ENCODE measurements at places on chromosomes 11 and 22.

- no peak for DNase-seq
Measured at GRCh38 chr22:39873965-39874364, 19.6 kb downstream of the ENTHD1 start.

GRCh38 chr11:103842795-103843194 is 193.6 kb upstream of the DDI1 start:
- DNase-seq = no peak

- no peak for DNase-seq
Measured at GRCh38 chr11:18332891-18333290, 10.5 kb downstream of the GTF2H1 start.

DNA sequence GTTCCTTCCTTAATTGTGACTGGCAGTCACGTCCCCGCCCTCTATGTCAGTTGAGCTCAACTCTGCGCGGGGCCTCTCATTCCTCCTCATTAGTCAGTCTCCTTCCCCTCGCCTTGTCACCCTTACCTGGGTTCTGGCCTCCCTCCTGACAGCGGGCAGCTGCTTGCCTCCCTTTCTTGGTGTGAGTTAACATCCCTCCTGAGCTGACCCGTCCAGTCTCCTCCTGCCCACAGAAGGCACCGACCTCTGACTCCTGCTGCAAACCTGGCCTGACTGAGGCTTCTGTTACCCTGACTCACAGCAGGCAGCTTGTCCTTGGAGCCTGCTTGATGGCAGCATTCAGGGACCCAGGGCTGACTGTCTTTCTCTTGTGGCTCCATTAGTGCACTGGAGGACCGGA is 45.2 kb downstream of the GRIK4 start:
- no peak for DNase-seq

DNA sequence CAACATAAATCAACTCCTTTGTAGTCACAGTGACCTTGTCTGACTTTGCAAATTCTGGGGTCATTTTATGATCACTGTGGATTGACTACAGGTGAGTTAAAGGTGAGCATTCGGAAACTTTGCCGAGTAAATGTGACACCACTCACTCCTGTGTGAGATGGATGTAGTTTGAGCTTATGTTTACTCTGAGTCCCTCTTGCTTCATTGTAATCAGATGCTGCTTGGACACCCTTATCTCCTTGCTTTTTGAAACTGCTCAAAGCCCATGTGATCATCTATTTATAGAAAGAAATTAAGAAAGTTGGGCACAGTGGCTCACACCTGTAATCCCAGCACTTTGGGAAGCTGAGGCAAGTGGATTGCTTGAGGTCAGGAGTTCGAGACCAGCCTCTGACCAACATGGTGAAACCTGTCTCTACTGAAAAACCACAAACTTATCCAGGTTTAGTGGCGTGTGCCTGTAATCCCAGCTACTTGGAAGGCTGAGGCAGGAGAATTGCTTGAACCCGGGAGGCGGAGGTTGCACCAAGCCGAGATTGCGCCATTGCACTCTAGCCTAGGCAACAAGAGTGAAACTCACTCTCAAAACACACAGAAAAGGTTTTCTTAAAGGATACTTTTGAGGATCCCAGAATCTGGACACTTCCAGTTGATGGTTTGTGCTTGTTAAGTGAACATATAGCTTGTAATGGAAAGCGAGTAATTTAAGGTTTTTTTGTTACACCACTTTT is 7.2 kb downstream of the FAM118A start:
- no peak for DNase-seq

GRCh38 chr11:78228467-78228866 is 39.7 kb downstream of the USP35 start:
- DNase-seq = peak; percentile 68

DNA sequence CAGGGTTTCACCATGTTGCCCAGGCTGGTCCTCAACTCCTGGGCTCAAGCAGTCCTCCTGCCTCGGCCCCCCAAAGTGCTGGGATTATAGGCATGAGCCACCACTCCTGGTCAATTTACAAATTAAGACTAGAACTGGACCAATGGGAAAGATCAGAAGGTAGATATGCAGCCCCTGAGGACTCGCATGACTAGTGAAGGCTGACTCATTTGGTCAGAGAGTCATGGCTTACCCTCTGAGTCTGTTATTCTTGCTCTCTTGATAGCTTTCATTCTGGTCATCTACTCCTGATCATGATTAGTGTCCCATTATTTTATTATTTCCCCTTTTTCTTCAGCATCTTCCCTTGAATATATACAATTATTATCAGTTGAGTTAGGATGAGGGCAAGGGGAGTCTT is 2.7 kb upstream of the LDHAL6A start:
- DNase-seq = no peak

GRCh38 chr11:47886096-47886495 is 37.9 kb upstream of the NUP160 start:
- DNase-seq = no peak

- DNase-seq = no peak
Measured at GRCh38 chr11:16605389-16605893, 133.0 kb upstream of the C11orf58 start.

DNA sequence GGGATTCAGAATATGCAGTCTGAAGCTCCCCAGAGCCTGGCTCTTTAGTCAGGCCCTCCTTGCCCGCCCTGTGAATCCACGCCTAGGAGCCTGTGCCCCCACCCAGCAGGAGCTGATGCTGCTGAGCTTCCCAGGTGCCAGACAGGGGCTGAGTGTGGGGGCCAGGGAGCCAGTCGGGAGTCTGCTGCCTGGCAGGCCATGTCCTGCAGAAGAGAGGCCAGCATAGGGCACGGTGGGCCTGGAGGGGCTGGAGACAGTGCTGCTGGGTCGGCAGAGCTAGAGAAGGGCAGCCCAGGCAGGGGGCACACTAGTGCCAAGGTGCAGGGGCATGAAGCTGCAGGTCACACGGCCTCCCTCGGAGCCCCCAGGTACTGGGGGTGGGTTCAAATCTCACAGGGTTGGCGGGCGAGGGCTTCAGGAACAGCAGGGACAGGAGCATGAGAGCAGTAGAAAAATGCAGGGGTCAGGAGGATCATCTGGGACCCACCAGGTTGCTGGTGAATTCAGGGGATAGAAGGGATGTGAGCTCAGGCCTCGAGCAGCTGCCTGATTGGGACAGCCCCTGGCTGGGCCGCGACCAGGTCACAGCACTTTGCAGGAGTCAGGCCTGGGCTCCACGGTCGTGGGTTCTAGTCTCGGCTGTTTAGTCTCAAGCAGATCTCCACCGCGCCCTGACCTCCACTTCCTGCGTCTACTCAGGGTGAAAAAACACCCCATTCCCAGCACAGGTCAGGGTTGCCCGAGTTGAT is 4.1 kb upstream of the SEPTIN5 start:
- no peak for DNase-seq

- no peak for DNase-seq
Measured at GRCh38 chr11:3129181-3129590, 35.9 kb downstream of the OSBPL5 start.

- no peak for DNase-seq
Measured at GRCh38 chr11:72429626-72430025, 4.7 kb downstream of the CLPB start.

GRCh38 chr22:42872821-42873220 is 15.7 kb upstream of the ARFGAP3 start:
- no peak for DNase-seq

GRCh38 chr22:37951305-37951704 is 2.1 kb downstream of the C22orf23 start:
- no peak for DNase-seq

DNA sequence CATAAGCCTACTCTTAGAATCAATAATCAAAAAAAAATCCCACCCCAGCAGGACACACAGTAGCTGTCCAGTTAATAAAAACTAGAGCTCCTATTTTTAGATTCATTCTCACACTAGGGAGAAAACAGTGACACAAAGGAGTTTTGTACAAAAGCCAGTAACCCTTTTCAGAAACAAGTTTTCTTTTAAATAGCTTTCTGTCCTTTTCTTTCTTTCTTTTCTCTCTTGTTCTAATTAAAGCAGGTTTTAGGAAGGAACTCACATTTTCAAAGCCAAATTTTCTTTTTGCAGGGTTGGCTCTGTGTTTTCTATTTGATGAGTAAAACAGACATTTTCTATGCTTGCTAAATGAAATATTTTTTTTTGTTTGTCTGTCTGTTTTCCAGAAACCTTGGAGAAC is 1390.7 kb downstream of the FAM181B start:
- no peak for DNase-seq

- DNase-seq = no peak
Measured at GRCh38 chr11:17511571-17511970, 32.6 kb downstream of the USH1C start.

GRCh38 chr11:96523656-96524055 is 133.8 kb downstream of the JRKL start:
- DNase-seq = no peak

- no peak for DNase-seq
Measured at GRCh38 chr11:8209208-8209807, 40.5 kb upstream of the RIC3 start.

GRCh38 chr11:37786214-37786755 is 1188.2 kb upstream of the RAG2 start:
- no peak for DNase-seq

GRCh38 chr22:38228326-38228872 is 26.6 kb downstream of the MAFF start:
- DNase-seq = no peak

DNA sequence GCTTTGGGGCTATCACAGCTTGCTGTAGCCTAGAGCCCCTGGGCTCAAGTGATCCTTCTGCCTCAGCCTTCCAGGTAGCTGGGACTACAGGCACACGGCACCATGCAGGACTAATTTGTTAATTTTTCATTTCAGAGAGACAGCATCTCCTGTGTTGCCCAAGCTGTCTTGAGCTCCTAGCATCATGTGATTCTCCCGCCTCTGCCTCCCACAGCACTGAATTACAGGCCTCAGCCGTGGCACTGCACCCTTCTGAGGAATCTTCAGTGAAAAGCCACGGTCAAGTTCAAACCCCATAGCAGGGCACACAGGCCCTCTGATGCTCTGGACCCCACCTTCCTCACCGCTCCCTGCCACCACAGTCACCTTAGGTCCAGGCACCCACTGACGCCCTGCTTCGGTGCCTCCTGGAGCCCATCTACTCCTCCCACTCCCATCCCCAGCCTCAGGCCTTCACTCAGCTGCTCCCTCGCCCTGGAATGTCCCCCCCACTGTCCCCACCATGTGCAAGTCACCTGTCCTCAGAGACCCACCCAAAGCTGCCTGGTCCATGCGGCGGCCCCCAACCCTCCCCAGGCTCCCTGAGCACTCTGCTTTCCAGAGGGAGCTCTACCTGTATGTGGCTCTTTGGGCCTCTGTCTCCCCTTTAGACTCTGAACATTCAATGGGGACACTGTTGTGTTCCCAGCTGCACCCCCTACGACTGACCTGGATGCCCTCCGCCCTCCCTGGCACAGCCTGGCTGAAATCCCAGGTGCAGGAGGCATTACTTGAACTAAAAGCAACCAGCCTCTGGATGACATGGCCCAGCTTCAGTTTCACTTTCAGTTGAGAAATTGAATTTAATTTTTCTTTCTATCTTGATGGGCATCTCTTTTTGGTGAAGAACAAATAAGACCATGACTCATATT is 1.6 kb downstream of the APOL2 start:
- peak; percentile 21 for DNase-seq

- no peak for DNase-seq
Measured at GRCh38 chr22:45207533-45207932, 33.2 kb downstream of the KIAA0930 start.

- DNase-seq = no peak
Measured at GRCh38 chr11:72721689-72722049, 30.5 kb downstream of the ARAP1 start.

DNA sequence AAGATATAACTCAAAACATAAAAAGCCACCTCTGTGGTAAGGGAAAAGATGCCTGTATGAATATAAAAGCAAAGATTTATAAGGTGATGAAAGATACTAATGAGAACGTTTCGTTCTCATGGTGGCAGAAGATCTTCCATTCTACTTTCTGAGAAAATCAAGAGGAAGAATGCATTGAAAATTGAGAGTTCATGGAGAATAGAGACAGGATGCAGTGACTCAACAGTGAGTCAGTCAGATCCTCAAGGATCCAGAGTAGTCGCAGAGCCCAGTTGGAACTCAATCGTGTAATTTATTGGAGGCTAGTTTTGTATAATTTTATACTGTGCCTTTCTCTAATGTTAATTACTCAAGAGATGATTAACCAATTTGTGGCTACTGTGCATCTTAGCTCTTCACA is 73.3 kb downstream of the ENTHD1 start:
- DNase-seq = no peak

GRCh38 chr11:43907028-43907975 is 26.7 kb downstream of the ALKBH3 start:
- DNase-seq = no peak

DNA sequence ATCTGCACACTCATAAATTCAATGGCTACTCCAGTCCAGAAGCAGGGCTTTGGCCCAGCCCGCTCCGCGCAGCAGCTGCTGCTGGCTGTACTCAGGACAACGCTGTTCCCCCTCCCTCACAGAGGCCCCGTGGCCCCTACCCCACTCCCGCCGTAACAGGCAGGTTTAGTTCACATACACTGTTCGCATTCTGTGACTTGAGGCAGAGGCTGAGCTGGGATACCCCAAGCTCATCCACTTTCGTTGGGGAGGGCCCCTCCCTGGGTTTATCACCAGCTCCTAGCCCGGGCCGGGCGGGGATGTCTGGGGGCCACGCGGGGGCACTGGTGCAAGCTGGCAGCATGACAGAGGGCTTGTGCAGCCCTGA is 52.4 kb downstream of the SYT13 start:
- DNase-seq = no peak

- DNase-seq = no peak
Measured at GRCh38 chr22:37233751-37234631, 10.1 kb downstream of the RAC2 start.

DNA sequence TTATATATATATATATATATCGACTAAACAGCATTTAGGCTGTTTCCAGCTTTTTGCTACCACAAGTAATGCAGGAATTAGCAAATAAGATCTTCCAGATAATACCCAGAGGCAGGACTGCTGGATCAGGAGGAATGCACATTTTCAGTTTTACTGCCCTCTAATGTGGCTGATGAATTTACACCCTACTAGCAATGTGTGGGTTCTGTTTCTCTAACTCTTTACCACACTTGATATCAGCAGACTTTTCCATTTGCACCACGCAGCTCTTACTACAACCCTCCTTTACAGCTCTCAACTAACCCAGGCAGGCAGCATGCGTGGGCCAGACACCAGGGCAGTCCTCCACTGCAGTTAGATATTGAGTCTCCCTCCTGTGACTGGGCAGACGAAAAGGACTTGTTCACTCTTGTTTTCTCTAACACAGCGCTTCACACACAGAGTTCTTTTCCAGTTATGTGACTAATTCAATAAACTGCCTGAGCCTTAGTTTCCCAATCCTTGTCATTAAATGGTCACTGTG is 67.7 kb downstream of the IGLL5 start:
- DNase-seq = no peak

All from GM13977 (cell line).